ENCODE measurements at places on chromosomes 2 and 18. TPM values are rescaled to one million over a fixed set of nuclear protein-coding genes. Genes with fewer than 3 reads are reported as not detected.

- peak; percentile 90 for DNase-seq
Measured at GRCh38 chr18:48675352-48675761, 136.5 kb downstream of the CTIF start.

- no peak for DNase-seq
Measured at GRCh38 chr2:24971286-24971535, 544 bp downstream of the DNAJC27 start.

- DNase-seq, result peak; percentile 29
Measured at GRCh38 chr18:31942291-31942998, 483 bp downstream of the TRAPPC8 start.

DNA sequence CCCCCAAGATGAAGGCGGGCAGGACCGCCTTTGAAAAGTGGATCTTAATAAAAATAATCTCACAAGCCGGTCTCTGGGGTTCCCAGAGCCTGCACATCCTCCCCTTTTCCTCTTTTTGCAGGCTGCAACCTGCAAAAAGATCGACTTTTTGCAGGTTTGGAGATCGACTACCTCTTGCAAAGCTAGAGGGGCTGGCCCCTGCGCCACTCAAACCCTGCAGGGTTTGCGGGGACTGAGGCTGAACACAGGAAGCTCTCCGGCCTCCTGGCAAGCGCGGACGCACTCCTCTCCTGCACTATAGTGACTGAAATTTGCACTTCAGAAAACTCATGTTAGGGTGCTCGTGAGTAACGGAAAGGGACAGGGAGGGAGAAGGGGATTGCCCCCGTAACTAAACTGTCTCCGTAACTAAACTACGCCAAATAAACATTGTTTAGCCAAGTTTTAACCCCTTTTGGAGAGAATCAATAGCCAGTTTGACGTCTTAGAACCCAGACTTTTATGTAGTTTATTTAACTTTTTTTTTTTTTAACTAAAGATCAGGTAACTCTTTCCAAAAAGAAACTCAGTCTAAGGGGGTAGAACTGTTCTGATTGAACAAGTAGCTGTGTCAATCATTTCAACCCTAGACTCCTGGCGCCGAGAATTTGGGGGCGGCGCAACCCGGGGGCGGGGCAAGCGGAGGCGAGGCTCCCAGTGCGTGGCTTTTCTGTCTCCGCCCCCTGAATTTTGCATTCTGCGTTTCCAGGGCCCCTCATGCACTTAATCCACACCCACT, 2.5 kb downstream of the IGFBP5 start:
- DNase-seq, result peak; percentile 83

- DNase-seq, result peak; percentile 33
Measured at GRCh38 chr2:191486584-191487320, 191.2 kb upstream of the NABP1 start.

DNA sequence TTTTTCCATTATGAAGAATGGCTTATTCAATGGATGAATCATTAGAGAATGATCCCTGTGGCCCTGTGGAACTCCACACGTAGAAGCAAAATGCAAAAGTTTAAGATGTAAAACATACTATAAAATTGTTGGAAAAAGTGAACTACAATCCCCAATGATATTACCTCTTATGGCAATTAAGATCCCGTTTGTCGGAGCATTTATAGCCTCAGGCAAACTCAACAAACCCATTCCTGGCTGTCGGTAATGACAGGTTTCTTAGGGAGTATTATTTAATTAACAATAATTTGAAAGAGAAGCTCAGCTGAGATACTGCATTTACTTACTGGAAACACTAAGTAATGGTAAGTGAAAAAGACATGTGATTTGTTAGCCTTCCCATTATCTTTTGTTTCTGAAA, 138.3 kb downstream of the CDH20 start:
- DNase-seq, result no peak

- no peak for DNase-seq
Measured at GRCh38 chr18:32922951-32923430, 150.2 kb upstream of the KLHL14 start.

DNA sequence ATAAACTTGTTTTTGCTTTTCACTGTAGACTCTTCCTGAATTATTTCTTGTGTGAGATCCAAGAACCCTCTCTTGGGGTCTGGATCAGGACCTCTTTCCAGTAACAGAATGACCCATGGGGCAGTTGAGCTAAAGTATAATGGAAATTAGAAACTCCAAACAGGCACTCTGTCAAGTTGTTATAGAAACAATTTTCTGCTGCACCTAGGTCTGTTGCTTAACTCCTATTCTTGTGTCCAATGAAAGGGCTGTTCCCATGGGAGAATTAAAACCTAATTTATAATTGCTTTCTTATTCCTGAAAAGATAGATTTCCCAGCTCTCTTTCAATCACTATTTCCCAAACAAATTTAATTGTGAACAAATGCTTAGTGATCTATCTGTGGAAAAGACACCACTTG, 1341.3 kb upstream of the PIK3C3 start:
- no peak for DNase-seq

DNA sequence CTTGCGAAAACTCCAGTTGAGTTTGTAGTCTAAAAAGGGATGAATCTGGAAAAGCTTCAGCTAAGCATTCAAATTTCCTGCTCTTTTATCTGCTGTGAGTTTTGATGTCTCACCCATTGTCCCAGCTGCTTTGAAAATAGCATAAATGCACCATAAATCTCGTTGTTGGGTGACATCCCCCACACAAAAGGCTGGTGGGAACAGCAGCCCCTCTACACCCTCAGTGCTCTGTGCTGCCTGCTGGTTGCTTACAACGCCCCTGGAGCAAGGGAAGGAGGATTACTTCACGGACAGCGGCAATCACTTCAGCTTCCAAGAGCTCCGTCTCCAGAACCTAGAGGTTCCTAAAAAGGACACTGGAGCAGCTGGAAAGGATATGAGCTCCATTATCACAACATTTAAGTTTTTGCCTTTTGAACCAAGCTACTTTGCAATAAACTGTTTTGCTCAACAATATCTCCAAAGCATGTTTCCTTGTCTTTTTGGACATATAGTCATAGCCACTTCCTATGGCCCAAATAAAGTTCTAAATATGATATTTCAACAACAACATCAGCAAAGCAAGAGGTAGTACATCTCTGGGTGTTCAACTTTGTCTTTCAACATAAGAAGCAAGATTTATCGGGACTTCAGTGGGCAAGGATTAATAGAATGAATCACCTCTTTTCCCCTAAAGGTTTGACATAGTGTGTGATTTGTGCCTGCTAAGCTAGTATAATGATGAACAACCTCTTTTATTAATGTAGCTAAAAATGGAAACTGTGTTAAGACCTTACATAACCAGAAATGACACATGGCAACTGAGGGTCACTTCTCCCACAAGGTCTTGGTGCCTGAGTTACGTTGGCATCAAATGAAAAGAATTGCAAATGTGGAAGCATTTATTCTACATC, 413.5 kb downstream of the TXNL1 start:
- DNase-seq, result no peak

- DNase-seq, result no peak
Measured at GRCh38 chr2:17593841-17594491, 53.5 kb downstream of the VSNL1 start.

- no peak for DNase-seq
Measured at GRCh38 chr2:237480556-237480955, 6.5 kb upstream of the MLPH start.

- peak; percentile 56 for DNase-seq
Measured at GRCh38 chr2:10918661-10919409, 7.1 kb downstream of the KCNF1 start.

- peak; percentile 45 for DNase-seq
Measured at GRCh38 chr18:74256190-74256589, 35.6 kb downstream of the CYB5A start.

DNA sequence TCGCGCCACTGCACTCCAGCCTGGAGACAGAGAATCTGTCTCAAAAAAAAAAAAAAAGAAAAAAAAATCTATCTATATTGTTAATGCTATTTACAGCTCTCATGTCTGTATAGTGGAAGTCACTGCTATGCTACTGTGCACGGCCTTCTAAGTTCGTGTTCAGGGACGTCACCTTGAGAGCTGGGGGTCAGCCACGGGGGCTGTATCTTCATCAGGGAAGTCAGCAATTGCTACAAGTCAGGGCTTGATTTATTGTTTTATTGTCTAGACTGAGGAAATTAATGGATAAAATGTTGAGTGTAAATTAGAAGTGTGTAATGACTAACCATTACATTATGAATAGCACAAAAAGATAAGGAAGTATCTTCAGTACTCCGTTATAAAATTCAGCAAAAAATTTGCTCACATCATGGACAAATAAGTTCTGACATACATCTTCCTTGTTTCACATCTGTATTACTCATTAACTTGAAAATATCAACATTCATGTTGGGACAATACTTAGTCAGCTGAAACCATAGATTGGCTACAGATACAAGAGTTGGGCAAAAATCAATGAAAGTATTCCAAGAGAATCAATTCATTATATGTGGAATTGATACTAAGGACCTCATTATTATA, 136.6 kb upstream of the SEC11C start:
- DNase-seq, result no peak

GRCh38 chr2:152715854-152716428, 1.3 kb downstream of the PRPF40A start:
- no peak for DNase-seq

- DNase-seq, result no peak
Measured at GRCh38 chr2:202689898-202690297, 55.1 kb downstream of the FAM117B start.

Gene SPDYA
- 0.44 TPM for total RNA-seq

Gene IL18RAP
- 1.1 TPM for total RNA-seq

Gene SPC25
- 0.37 TPM for total RNA-seq

Gene SPATA3
- total RNA-seq, result not detected

Gene CTAGE1
- total RNA-seq, result not detected

Gene CCDC150
- 2.5 TPM for total RNA-seq
